Naive B cell (primary cell): ENCODE measurements at places on chromosomes 6 and 20.
A peak's percentile ranks its signal among the peaks of the same experiment; 100 is the strongest.

DNA sequence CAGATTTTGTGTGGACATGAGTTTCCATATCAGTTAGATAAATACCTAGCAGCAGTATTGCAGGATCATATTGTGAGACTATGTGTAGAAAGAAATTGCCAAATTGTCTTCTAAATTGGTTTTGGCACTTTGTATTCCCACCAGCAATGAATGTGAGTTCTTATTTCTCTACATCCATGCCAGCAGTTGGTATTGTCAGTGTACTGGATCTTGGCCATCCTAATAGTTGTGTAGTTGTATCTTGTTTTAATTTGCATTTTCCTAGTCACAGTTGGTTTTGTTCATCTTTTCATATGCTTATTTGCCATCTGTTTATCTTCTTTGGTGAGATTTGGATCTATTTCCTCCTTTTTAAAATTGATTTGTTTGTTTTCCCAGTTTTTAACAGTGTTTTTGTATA, 154.7 kb upstream of the HCRTR2 start:
- DNase-seq = no peak

GRCh38 chr6:138101946-138102731, 5.1 kb downstream of the PERP start:
- no peak for DNase-seq

DNA sequence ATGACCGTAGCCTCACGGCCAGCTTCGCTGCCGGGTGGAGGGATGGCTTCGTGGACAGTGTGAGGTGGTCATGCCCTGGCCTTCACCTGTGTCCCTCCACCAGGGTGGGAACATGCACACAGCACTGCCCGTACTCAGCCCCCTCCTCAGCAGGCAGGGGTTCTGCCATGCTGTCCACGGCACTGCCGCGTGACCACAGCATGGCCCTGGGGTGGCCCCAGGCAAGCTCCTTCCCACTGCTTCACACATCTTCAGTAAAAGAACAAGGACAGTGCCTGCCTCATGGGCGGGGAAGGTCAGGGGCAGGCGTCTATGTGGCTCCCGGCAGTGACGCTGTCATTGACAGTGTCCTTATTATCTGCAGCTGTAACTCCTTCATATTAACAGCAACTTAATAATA, 205.9 kb downstream of the TAF4 start:
- DNase-seq = no peak

- DNase-seq = no peak
Observed at GRCh38 chr6:2885967-2886735, 17.0 kb downstream of the SERPINB9 start.

- no peak for DNase-seq
Observed at GRCh38 chr6:135658916-135659315, 161.4 kb upstream of the AHI1 start.

DNA sequence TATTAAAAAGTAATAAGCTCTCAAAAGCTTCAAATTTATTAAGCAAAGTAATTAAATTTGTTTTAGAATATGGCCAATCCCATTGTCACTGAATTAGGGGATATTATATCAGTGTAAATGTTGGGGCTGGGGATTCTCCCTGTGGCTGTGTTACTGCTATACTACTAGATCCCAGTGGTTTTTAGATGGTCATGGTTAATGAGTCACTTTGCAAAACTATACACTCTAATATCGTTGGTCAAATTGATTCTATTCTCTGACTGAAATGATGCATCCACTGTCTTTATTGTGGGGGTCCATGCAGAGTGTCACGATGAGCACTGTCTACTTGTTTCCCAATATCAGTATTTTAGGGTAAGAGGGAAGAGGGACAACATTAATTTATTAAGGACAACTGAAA, 336.9 kb upstream of the PREP start:
- no peak for DNase-seq

DNA sequence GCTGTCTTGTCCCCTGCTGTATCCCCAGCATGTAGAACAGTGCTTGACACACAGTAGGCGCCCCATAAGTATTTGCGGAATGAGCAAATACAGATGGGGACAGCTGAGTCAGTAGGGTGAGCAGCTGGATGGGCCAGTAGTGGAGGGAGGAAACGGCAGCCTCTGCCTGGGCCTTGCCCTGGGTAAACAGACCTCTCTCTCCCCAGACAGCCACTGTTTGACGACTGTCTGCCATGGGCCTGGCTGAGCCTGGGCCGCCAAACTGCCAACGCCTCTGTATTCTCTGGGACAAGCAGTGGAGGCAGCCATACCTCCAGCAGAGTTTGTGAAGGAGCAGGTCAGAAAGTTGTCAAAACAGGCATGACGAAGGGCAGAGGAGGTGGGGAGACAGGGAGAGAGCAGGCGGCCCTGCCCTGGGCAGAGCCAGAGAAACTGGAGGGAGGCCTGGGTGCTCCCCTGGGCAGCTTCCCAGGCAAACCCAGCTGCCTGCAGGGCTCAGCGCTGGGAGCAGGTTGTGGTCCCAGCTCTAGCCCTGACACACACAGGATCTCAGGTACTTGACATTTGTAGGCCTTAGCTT, 15.2 kb downstream of the HNF4A start:
- DNase-seq = no peak

- no peak for DNase-seq
Observed at GRCh38 chr6:87501809-87502572, 29.2 kb downstream of the SLC35A1 start.

DNA sequence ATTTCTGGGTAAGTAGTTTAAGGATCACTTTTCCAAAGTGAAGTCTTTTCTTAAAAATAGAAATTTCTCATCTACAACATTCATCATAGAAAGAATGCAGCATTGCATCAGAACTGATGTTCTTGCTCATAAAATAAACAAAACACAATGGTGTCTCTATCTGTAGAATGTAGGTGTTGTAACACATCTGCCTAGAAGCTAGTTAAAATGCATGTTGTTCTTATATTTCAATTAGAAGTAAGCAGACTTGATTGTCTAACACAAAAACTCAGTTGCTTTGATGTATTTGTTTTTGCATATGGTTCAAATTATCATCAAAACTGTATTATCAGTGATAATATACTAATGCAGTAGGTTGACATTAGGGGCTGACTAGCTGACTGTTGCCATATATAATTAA, 654.7 kb upstream of the FLRT3 start:
- no peak for DNase-seq

DNA sequence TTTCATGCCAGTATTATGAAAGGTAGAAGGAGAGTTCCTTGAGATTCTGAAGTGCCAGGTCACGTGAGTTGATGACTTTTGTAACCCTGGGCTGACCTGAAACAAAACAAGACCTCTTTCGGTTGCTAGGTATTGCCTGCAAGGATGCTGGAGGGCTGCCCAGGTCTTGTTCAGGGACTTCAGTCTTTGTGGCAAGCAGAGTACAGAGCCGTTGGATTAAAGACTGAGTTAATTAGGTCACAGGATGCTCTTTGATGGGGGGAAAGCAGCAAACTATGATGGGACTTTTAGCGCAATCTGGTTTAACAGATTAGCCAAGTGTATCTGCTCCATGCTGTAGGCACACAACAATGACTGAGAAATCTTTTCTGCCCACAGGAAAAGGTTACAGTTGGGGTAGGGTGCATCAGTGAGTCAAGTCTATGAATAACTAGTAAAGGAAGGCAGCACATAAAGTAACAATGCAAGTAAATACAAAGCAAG, 12.8 kb upstream of the ELOVL5 start:
- no peak for DNase-seq

GRCh38 chr6:29509711-29510110, 22.0 kb upstream of the MAS1L start:
- DNase-seq = no peak

GRCh38 chr20:20663841-20664240, 48.6 kb downstream of the RALGAPA2 start:
- no peak for DNase-seq

- DNase-seq = no peak
Observed at GRCh38 chr6:168686029-168686738, 245.2 kb downstream of the SMOC2 start.

- no peak for DNase-seq
Observed at GRCh38 chr20:21006611-21007010, 99.5 kb downstream of the LINC00237 start.

DNA sequence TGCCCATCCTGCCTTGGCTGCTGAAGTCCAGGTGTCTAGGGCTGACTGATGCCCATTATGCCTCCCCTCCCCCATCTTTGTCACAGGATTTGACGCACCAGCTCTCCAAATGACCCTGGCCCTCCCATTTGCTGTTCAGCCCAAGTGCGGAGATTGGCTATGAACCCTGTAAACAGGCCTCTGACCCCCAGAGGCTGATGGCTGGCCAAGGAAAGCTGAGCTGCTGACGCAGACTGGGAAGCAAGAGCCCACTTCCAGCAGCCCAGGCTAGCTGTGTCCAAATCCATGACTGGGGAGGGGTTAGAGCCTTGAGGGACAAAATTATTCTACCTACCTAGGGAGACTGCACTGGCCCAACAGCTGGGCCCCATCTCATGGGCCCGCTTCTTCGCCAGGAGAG, 797 bp upstream of the GNRH2 start:
- no peak for DNase-seq

GRCh38 chr6:55474382-55474781, 104.6 kb downstream of the HMGCLL1 start:
- no peak for DNase-seq

DNA sequence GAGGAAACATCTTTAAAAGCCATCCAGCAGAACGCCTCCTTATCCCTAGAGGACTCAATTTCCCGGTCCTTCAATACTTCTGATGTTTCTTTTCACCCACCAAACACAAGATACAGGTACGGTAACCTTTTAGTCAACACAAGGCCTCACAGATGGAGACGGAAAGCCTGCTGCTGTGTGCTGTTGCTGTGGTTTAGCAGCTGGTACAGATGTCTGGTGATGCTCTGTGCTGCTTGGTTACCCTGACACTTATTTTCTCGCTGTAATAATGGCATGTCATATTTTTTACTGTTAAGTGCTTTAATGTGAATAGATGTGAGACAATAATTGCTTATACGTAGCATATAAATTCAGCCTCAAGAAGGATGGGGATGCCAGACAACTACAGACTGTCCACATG, 25.3 kb downstream of the GMDS start:
- DNase-seq = no peak

DNA sequence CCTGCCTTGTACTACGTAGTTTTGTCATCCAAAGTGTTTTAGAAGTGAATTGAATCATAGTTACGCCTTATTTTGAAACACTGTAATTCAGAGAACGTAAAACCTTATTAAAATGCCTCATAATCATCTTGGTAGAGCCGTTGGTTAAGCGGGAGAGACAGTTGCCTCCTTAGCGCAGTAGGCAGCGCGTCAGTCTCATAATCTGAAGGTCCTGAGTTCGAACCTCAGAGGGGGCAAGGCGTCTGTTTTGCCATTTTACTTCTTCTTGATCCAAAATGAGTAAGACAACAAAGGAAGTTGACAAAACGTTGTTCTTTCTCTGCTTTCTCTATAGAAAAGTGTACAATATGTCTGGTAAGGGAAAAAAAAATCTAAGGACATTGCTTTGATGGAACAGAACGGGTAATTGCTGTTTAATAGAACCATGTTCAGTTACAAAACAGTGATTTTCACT, 20.7 kb upstream of the TRIM27 start:
- peak; percentile 61 for DNase-seq

GRCh38 chr20:57693002-57693582, 16.7 kb downstream of the PMEPA1 start:
- no peak for DNase-seq

- no peak for DNase-seq
Observed at GRCh38 chr6:11585426-11586016, 48.0 kb downstream of the TMEM170B start.
